ENCODE measurements at places on chromosomes 6 and 20. TPM values are rescaled to one million over a fixed set of nuclear protein-coding genes. Genes with fewer than 3 reads are reported as not detected.

The BEND6 gene
- total RNA-seq, result 9.0 TPM

The SAMD5 gene
- 2.7 TPM for total RNA-seq

The TSBP1 gene
- not detected for total RNA-seq

The REM1 gene
- not detected for total RNA-seq

The RSPH4A gene
- total RNA-seq, result under 0.01 TPM

The UBE2C gene
- 167 TPM for total RNA-seq

The KCNQ5 gene
- total RNA-seq, result 4.4 TPM

The PI16 gene
- total RNA-seq, result not detected

Measured in Daoy (cell line).